ENCODE measurements at places on chromosomes 6 and 20.

DNA sequence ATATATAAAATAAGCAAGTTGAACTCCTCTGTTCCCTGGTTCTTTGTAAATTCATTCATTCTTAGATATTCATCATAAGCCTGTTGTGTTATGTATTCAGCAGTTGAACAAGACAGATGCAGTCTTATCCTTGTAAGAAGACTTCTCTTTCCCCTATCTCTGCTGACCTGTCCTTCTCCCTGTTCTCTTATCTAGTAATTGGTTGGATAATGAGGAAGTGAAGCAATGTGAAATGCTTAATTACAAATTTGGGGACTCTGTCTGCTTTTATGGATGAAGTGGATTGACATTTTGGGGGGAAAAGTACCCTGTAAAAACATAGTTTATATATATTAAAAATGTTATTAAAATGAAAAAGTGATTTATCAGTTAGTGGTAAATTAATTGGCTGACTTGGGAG lies 37.0 kb downstream of the CDKAL1 start:
- no peak for DNase-seq

DNA sequence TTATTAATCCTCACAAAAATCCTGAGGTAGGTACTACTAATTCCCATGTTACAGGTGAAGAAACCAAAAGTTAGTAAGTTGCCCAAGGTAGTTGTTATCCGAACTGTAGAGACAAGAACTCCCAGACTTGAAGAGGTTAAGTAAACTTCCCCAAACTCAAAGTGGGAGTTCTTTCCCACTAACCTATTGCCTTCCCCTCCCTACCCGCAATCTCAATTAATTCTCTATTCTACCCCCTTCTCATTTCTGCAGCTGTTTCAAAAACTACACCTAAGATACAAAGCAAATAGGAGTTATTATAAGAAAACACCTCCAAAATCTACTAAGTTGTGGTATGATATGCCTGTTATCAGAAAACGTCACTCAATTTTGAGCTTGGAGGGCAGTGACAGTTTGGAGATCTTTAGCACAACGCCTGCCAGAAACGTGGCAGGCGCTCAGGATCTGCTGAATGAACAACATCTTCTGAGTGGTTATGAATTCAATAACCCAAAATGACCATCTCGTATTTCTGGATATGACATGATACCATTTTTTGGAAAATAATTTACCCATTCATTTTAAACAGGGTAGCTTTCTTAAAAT lies 7.1 kb downstream of the CSNK2A1 start:
- DNase-seq = no peak

GRCh38 chr6:34338377-34338776 lies 54.1 kb downstream of the NUDT3 start:
- no peak for DNase-seq

DNA sequence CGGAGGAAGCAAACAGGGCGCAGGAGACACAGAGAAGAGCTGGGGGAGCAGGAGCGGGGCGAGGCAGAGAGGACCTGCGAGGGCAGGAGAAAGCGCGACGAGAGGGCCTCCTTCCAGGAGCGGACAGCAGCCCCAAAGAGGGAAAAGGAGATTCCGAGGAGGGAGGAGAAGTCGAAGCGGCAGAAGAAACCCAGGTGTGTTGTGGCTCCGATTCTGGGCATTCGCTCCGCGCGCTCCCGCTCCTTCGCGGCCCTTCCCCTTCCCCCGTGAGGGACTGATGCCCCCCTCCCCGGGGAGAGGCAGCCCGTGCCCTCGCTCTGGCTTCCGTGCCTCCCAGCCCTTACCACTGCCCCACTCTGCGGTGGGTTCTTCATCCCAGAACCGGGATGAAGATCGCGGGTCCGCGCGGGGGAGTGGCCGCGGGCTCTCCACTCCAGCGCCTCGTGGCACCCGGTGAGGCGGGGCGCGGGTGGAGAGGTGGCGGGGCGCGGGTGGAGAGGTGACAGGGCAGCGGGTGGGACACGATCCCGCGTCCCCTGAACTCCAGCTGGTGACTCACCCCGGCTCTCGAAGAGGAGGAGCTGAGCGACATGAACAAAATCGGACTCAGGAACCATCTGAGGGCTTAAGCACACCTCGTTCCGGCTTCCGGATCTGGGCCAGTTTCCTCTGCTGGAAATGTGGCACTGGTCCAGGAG lies 22.4 kb downstream of the TMC2 start:
- DNase-seq = no peak

GRCh38 chr6:45589367-45589766 lies 211.6 kb upstream of the SUPT3H start:
- DNase-seq = no peak

DNA sequence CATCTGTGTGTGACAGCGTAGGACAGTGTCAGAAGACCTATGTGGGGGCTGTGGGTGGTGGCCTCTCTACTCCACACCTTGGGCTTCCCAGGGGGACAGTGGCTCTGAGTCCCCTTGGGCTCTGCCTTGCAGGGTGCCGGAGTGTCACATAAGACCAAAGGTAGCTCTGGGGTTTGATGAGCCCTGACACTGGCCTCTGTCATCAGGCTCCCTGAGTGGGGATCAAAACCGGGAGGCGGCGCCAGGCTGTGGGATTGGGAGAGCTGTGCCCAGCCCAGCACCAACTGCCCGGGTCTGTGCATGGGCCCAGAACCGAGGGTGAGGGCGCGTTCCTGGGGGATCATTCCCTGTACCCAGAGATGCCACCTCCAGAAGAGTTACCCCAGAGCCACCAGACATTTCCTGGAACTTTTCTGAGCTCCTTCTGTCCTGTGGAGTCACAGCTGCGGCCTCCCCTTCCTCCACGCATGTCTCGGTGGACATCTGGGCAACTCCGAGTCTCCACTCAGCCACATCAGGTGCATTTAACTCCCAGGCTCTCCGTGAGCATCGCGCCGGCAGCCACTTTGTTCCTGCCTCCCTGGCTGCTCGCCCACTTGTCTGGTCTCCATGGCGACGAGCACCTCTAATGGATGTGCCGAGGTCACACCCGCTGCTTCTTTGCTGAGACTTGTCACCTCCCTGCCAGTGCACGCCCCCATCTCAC lies 94.7 kb downstream of the TMEM242 start:
- no peak for DNase-seq

DNA sequence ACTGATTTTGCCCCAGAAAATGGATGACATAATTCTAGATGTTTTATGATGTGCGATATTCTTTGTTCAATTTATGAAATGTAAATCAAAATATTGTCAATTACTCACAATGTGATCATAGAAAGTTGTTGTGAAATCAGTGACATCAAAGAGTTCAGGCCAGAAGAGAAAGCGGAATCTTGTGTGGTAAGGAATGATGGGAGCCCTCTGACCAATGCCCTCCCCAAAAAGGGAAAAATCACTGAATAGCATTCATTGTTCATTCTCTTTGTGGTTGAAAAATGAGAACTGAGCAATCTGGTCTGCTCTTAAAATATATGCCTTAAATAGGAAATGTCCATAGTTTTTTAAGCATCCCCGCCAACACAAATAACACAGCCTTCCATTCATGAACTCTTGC lies 247.1 kb upstream of the GRIK2 start:
- DNase-seq = no peak

GRCh38 chr20:25277051-25277801 lies 29.3 kb downstream of the PYGB start:
- no peak for DNase-seq

GRCh38 chr20:20452254-20452676 lies 84.4 kb downstream of the INSM1 start:
- DNase-seq = peak; percentile 11

DNA sequence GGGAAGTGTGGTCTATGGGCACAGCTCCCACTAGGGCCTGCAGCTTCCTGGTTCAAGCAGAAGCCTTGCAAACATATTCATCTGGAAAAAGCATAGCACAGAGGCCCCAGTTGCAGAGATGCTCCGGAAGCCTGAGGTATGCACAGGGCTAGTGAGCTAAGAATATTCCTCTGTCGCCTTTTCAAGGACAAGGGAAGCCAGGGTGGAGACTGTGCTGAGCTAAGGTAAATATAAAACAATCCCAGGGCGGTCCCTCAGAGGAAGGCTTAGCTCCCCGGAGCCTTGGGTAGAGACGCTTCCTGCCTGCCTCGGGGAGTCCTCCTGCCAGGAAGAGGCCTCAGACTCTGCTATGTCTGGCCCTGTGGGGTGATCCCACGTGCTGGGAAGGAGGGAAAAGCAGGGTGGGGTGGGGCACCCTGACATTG lies 134.8 kb upstream of the FOXA2 start:
- no peak for DNase-seq

DNA sequence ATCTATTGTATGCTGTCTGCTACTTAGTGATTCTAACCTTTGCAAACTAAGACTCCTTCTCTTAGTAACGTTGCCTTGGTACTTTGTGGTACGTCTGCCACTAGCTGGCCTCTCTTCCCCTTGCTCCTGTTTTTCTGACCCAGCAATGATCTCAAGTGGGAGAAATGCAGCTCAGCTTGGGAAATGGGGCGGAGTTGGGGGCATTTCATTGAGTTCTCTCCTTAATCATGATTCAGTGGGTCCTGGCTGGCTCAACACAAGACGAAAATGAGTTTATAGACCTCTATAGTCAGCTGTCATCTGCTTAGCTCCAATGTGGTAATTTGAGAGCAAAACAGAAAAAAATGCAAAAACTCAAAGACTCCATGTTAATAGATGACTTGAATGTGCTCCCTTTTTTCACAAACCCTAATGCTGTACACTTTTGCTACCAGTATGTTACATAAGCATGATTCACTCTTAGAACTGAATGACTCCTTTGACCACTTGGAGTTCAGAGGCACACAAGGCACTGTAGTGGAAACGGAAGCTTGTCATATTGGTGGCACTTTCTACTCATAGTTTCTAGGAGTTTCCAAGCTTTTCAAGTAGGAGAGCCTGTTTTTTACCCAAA lies 55.3 kb upstream of the SOX4 start:
- DNase-seq = no peak

GRCh38 chr6:118768904-118769325 lies 117.5 kb upstream of the CEP85L start:
- DNase-seq = no peak

- DNase-seq = no peak
These were observed 175.7 kb upstream of the PLN start for GRCh38 chr6:118372413-118372812.

- no peak for DNase-seq
These were observed 40.3 kb downstream of the SAMD3 start for GRCh38 chr6:130182466-130182865.

GRCh38 chr20:35002426-35003210 lies 47.0 kb downstream of the MYH7B start:
- DNase-seq = no peak

DNA sequence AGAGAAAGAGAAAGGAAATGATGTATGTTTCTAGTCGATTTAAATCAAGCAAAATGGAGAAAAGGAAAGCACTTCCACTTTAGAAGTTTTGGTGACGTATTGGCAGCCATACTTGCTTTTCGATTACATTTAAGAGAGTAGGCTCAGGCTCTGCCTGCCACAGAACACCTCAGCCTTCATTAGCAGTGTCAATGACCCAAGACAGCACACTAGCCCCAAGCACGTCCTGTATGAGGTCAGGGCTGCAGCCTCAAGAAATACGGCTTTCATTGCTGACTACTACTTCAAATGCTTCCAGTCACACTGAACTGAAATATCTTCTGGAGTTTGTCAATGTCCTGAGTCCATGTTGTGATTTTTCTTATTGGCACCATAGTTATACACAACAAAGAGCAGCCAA lies 285.3 kb downstream of the EYA4 start:
- DNase-seq = no peak

GRCh38 chr6:130526466-130526865 lies 160.6 kb downstream of the TMEM200A start:
- DNase-seq = no peak

- no peak for DNase-seq
These were observed 20.7 kb downstream of the NKX2-4 start for GRCh38 chr20:21376626-21377025.

- no peak for DNase-seq
These were observed 403.0 kb upstream of the SPTLC3 start for GRCh38 chr20:12605751-12606150.

GRCh38 chr6:169323221-169323620 lies 69.6 kb upstream of the THBS2 start:
- DNase-seq = no peak

Measured in activated CD8-positive, alpha-beta memory T cell treated with anti-CD3 and anti-CD28 coated beads for 4 hours (primary cell).